ENCODE measurements at places on chromosomes 12 and 14.

DNA sequence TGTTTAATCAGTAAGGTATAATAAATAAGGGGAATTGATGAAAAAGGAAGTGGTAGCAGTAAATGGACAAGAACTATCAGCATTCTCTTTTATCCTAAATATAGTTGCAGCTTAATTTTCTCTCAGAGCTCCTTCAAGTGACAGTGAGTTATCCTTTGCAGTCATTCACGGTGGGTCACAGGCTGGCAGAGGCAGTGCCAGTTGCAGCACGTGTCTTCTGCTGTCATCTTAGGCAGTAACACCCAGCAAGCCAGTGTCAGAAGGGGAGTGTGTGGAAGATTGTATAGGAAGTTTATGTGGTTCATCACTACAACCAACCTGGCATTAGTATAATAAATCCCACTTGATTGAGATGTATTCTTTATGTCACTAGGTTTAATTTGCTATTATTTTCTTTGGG, 170.0 kb downstream of the CCDC91 start:
- DNase-seq = no peak

GRCh38 chr14:100729982-100730381, 3.3 kb downstream of the DLK1 start:
- DNase-seq = no peak

DNA sequence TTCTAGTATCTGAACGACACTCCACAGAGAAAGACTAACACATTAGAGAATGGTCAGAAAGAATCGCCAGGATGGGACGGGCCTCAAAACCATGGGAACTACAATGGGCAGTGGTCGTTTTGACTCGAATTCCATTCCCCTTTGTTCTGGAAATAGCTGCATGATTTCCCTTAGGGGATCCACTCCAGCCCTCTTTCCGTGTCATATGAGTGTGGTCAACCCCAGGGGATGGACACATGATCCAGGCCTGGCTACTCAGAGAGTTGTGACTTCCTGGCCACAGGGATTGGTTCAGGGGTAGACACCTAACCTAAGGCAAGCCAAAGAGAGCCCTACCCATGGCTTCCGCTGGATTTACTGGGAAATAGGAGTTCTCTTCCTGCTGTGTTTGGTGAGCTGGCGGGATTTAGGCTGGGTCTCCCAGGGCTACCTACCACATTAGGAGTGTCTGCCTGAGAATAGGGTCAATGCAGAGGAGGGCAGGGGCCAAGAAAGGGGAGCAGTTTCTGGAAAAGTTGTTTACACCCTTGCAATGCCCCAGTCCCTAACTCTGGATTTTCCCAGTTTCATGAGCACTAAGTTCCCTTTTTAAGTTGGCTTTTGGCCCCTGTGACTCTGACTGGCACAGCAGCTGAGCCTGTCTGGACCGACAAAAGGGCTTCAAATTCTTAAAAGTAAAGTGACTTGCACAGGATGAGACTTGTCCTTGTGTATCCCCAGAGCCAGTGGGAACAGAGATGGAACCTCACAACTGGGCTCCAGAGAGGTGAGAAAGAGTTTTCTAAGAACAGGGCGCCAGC, 28.1 kb upstream of the GPATCH2L start:
- DNase-seq = no peak

DNA sequence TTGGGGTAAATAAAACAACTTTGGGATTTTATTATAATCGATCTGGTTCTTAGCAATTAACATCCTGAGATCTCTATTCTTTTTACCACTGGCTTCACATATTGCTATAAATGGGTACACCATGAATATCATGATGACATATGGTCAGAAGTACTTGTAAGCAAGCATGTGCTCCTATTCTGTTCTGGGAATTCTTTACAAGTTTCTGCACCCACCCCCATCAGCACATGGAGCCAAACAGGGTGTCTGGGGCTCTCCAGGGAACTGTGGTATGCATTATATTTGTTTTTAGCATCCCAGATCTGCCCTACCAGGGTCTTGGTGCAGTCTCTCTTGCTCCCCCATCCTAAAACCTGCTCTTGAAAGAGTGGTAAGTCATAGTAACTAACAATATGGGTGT, 31.3 kb downstream of the DMAC2L start:
- no peak for DNase-seq

GRCh38 chr14:102573591-102574046, 18.8 kb upstream of the RCOR1 start:
- no peak for DNase-seq

DNA sequence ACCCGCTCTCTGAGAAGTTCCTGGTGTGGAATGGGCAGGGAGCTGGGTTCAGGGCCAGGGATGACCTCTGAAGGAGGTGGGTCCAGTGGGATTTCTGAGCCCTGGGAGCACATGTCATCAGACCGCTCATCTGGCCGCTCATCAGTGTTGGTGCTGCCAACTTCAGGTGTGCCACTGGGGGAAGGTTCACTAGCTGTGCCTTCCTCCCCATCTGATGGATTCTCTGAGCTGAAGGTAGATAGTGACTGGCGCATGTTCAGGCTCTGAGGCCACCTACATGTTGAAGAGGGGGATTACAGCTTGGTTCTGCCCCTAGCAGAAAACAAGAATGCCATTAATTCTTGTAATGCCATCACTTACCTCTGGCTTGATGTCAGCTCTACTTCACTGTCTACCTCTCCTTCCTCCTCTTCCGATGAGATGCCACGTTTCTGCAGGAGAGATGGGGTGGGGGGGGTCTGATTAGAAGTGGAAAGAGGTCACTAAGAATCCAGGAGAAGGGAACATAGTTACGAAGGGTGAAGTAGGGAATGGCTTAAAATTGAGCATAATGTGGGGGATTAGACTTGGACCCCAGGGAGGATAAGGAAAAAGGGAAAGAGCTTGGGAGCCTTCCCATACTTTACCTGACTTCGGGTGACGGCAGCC, 17.2 kb downstream of the MAP3K12 start:
- DNase-seq = no peak

- DNase-seq = no peak
These were observed 70.1 kb upstream of the PLXNC1 start for GRCh38 chr12:94078138-94078723.

DNA sequence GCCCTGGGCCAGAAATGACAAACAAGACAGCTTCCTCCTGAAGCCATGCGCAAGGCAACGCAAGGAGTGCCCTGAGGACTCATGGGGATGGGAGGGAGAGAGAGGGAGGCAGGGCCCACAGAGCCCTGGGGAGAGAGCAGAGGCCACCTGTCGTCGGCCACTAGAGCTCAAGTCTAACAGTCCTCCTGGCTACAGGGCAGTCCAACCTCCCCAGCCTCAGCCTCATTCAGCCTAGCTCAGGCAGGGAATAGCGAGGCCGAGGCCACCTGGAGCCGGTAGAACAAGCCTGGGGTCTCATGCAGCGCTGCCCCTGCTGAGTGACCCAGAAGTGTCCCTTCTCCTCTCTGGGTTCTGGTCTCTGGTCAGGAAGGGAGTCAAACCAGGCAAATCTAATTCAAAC, 69.5 kb downstream of the BCL11B start:
- no peak for DNase-seq

- no peak for DNase-seq
These were observed 355.5 kb downstream of the BCL11B start for GRCh38 chr14:98916476-98916875.

DNA sequence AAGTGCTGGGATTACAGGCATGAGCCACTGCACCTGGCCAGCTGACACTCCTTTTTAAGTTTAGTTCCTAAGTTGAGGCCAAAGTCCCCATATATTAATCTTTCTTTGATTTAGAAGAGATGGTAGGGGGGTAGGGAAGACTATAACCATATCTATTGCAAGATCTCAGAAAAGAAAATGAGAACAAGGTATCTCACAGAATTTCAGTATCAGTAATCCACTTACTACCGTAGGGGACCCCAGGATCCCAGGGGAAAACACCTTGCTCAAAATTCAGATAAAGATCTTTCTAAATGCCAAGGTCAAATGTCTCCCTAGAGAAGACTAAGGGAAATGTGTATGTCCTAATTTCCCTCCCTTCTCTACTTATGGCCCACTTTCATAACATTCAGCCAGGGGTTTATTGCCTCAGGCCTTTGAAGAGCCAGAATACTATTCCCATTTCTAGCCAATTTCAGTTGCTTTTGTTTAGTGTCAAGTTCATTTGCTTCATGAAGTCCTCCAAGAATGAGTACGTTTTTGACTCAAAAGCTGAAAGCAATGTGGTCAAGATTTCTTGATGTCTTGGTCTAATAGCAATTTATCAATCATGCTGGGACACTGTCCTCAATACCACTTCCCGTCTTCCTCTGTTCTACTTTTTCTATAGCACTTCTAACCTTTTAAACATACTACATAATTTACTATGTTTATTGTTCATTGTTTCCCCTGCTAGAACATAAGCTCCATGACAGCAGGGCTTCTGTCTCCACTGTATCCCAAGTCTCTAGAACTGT, 86.3 kb downstream of the DCAF5 start:
- DNase-seq = no peak

DNA sequence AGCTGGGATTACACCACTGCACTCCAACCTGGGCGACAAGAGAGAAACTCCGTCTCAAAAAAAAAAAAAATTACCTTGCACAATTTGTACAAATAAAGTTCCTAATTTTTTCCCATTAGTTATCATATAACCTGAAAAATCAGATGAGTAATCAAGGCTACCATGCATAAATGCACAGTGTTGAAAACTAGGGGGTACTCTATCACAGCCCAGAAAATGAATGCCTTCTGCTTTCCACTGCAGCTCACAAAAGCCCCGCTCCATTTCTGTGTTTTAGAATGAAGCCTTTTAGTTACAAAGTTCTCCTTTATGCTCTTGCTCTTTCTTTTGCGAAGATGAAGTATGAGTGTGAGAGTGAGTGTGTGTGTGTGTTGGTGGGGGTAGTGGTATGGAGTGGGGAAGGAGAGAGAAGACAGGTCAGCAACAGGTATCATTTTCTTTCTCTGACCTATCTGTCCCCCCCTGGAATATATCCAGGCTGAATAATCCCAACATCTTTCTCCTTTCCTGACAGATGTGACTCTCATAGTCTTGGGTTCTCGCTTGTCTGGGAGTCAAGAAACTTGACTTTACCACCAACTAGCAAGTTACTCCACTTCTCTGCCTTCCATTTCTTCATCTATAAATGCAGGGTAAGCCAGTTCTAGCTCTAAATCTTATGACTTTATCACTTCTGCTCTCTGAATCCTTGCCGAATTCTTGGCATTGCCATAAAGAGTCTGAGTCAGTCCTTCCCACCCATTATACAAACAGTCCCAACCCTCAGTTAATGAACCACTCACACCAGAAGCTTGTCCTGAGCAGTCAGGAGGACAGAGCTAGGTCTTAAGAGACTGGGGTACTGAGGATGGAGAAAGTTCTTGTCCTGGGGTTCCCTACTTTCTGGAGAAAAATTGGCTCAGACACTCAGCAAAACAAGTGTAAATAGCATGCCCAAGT, 16.1 kb downstream of the BIN2 start:
- DNase-seq = no peak

DNA sequence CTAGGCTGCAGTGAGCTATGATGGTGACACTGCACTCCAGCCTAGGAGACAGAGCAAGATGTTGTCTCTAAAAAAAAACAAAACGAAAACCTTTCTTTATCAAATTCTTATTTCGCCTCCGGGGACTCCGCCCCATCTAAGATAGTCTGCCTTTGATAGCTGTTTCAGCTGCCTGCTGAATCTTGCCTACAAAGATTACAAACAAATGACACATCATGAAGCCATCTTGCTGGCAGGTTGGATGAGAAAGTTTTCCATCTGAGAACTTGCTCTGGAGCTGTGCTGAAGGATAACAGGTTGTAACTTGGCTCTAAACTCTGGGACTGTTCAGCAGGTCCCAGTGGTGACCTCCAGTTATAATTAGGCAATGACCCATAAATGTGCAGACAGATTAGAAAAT, 41.8 kb upstream of the AEBP2 start:
- no peak for DNase-seq

DNA sequence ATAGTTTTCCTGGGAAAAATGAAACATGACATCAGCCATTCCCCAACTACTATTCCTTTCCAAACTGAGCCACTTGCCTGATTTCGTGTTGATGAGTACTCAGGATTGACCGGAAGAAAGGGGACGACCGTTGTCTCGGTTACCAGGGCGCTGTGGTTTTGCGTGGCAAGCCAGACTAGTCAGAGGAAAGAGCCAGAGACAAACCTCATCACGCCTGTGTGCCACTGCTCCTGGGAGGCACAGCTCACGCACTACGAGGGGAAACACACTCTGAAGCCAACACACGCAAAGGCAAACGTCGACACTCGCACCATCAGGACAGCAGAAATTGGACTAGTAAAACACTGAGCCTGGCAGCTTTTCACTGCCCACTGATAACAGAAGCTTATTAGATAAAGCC, 35.0 kb downstream of the GIT2 start:
- DNase-seq = no peak

DNA sequence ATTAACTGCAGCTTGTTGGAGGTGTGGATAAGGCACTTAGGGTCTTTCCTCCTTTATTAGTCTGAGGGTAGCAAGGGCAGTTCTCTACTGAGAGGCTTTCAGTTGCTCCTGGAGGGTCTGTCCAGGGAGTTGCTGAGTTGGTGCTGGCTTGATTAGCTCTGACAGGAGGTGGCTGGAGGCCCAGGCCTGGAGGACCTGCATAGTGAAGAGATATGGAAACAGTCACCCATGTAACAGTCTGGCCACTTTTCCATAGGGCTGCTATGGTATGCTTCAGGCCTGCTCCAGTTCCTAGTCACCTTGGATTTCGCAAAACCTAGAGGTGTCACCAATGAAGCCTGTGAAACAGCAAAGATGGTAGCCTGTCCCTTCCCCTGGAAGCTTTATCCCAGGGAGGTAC, 143.3 kb upstream of the SLC38A2 start:
- DNase-seq = no peak

- DNase-seq = no peak
These were observed 377.9 kb downstream of the GALC start for GRCh38 chr14:87615047-87615446.

DNA sequence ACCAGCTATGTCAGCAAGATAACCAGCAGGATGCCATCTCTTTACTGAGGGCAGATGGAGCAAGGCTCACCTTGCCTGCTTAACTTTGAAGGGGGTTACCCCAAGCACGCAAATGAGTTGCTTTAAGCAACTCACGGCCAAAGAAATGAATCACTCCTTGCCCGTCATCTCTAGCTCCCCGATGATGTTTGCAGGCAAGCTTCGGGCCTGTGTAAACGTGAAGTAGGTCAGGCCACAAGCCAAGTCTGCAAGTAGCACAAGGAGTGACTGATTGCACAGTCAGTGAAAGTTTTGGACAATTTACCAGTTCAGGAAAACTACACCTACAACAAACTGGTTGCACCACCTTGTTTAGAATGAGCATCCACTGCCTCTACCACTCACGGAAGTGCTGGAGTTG, 699.7 kb upstream of the TBX3 start:
- no peak for DNase-seq

DNA sequence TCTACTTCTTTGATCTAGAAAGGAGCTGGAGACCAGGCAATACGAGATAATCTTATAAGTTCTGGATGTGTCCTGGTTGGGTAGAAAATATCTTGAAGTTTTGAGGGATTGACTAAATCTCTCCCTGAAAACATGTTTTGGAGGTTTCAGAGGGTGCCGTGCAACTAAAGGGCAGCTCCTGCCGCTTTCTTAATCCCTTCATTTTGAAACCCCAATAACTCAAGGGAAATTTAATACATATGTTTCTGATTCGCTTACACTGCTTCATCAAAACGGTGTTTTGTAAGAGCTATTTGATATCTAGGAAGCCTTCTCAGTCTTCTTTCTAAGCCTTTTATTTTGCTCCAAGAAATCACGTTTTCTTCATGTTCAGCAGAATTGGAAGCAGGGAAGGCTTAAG, 129.0 kb downstream of the ASCL1 start:
- DNase-seq = no peak

GRCh38 chr12:67048371-67048770, 220.8 kb upstream of the CAND1 start:
- no peak for DNase-seq

- no peak for DNase-seq
These were observed 23.7 kb downstream of the LEMD3 start for GRCh38 chr12:65192963-65193516.

GRCh38 chr14:53037016-53037415, 86.2 kb upstream of the FERMT2 start:
- no peak for DNase-seq
